ENCODE measurements at places on chromosomes 12 and 14.
A peak's percentile ranks its signal among the peaks of the same experiment; 100 is the strongest.

- DNase-seq, result no peak
Measured at GRCh38 chr12:24281341-24281740, 331.9 kb upstream of the SOX5 start.

DNA sequence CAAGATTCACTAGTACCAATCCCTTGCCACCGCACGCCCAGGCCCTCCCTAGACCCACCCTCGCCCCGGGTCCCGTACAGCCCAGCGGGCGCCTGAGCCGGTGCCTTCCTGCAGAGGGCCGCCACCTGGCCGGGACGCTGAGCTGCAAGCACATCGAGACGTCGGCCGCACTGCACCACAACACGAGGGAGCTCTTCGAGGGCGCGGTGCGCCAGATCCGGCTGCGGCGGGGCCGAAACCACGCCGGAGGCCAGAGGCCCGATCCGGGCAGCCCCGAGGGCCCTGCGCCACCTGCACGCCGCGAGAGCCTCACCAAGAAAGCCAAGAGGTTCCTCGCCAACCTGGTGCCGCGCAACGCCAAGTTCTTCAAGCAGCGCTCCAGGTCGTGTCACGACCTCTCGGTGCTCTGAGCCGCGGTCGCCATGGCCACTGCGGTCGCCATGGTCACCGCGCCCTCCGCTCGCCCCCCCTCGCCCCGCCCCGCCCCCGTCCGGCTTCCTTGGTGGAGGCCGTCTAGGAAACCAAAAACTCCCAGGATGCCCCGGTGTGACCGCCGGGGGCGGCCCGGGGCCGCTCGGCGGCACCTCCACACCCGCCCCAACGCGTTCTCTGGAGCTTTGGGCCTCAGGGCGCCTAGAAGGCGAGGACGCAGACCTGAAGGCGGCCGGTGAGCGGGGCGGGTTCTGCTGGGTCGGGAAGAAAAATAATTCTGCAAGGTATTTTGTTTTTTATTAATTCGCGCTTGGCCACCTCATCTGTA lies 3.7 kb downstream of the REM2 start:
- DNase-seq, result peak; percentile 80

- DNase-seq, result no peak
Measured at GRCh38 chr14:102622262-102622885, 29.9 kb downstream of the RCOR1 start.

- DNase-seq, result peak; percentile 43
Measured at GRCh38 chr14:48398675-48399282, 723.4 kb upstream of the MDGA2 start.

DNA sequence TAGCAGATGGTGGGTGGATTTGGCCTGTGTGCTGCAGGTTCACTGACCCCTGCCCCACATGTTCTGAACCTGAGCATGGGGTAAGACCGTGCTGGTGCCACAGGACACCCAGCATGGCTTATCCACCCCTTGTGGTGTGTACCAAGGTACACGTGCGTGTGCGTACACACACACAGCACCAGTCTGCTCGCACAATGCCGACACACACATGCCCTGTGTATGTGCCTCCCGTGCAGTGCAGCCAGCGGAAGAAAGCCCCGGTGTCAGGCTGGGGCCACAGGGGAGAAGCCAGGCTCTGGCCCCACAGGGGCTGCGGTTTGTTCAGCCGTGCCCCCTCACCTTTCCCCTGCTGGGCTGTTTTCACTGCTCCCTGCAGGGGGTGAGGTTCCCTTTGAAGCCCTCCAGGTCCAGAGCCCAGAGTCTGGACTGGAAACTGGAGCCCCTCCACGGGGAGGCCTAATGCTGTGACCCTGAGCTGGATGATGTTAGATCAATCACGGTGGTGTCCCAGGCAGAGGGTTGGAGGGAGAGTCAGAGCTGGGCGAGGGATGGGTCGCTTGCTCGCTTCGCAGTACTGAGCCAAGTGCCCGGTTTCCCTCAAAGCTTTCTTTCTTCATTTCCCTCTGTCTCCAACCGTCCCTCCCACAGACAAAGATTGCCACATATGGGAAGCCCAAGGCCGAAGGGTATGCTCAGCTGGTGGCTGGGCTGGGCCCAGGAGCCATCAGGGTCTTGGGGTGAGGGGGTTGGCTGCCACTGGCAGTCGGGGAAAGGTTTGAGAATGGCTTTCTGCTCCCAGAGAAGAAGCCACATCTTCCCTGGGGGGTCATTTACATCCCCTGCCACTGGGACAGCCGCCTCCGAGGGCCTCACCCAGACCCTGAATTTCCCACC lies 6.2 kb downstream of the DTX1 start:
- no peak for DNase-seq

GRCh38 chr14:91360490-91361232 lies 57.0 kb downstream of the CCDC88C start:
- DNase-seq, result no peak

- no peak for DNase-seq
Measured at GRCh38 chr12:47610686-47611252, 95.1 kb downstream of the RPAP3 start.

Data from hematopoietic multipotent progenitor cell treated with erythropoietin and hydrocortisone succinate and interleukin-3 and kit ligand, for 8 days (in vitro differentiated cells).